ENCODE measurements at places on chromosomes 3 and 15.

- DNase-seq, result no peak
These were observed 50.6 kb upstream of the TBC1D23 start for GRCh38 chr3:100209948-100210771.

GRCh38 chr3:174440253-174440701 lies 418.9 kb upstream of the NAALADL2 start:
- DNase-seq, result no peak

DNA sequence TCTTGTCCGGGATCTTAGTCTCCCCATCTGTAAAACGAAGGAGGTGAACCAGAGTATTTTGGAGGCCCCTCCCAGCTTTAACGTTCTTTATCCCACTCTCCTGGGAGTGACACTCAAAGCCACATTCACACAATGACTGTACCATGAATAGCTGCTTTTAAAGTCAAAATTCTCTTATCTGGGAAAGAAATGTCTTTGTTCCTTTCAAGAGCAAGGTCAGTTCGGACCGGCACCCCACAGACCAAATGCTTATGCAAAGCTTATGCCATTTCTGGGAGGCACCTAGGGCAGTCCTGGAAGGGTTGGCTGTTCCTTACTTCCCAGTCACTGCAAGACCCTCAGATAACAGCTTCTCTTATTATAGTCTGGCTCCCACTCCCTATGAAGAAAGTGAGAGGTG lies 53.5 kb upstream of the WNT5A start:
- DNase-seq, result no peak

- DNase-seq, result no peak
These were observed 188.7 kb upstream of the FEZF2 start for GRCh38 chr3:62562017-62562416.

DNA sequence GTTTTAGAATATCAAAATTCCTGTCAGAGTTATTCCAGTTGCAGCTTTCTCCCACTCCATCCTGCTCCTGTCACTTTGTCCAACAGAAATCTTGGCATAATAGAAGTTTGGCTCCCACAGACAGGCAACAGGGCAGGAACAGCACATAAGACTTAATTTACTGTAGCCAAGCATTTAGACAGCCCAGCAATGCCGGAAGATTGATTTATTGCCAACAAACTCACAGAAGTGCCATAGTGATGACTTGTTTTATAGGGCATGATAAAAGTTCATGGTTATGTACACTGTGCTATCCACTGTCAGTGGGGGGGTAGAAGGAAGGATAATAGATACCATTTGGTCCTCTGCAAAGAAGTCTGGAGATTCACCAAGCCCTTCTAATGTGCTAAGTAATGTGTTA lies 98.3 kb upstream of the CBLB start:
- no peak for DNase-seq

- peak; percentile 49 for DNase-seq
These were observed 66.6 kb upstream of the TBC1D5 start for GRCh38 chr3:17808994-17809393.

GRCh38 chr15:51186181-51186705 lies 91.5 kb upstream of the TNFAIP8L3 start:
- no peak for DNase-seq

Measured in hematopoietic multipotent progenitor cell treated with erythropoietin and hydrocortisone succinate and interleukin-3 and kit ligand, for 15 days (in vitro differentiated cells).